ENCODE measurements at places on chromosomes 6 and 20.
A peak's percentile ranks its signal among the peaks of the same experiment; 100 is the strongest.

DNA sequence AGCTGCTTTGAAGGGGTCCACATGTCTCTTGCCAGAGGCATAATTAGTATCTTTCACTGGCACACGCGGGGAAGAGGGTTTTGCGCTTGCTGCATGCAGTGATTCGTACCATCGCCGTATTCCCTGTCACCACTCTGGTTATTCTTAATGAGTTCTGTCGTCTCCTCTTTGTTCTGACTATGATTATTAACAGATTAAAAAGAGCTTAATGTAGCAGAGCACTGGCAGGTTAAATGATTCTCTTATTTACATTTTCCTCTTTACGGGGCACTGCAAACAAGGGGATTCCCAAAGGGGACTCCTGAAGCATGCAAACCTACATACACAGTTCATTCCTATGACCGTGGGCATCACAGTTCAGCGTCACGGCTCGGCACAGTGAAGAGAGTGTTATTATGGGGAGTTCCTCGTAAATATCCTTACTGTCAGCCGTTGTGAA is 204.8 kb downstream of the DTNBP1 start:
- DNase-seq = no peak

DNA sequence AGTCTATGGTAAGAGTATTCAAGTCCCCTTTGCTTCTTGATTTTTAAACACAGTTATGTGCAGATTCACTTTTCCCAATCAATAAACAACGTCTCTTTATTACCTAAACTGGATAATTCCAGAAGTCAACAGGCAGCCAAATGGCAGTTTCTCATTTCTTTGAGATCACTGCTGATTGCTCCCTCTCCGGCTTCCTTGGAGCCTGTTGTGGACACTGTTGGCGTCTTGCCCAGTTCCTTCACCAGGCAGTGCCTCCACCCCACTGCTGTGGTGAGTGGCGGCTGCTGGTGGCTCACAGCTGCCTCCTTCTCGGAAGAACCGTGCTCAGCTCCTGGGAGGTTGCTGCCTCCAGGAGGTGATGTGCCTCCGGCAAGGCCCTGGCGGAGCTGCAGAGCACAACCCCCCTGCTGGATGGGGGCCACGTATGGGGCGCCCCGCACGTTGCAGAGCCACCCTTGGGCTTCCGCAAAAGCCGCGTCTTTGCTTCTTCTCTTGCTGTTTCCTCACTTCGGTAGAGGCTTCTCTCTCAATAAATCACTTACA is 105.1 kb upstream of the CNKSR3 start:
- peak; percentile 60 for DNase-seq

GRCh38 chr20:11114382-11114781 is 440.6 kb upstream of the JAG1 start:
- DNase-seq = no peak

- no peak for DNase-seq
Measured at GRCh38 chr6:87922947-87923330, 124.7 kb upstream of the SPACA1 start.

- DNase-seq = no peak
Measured at GRCh38 chr20:5127859-5128424, 1.1 kb downstream of the CDS2 start.

DNA sequence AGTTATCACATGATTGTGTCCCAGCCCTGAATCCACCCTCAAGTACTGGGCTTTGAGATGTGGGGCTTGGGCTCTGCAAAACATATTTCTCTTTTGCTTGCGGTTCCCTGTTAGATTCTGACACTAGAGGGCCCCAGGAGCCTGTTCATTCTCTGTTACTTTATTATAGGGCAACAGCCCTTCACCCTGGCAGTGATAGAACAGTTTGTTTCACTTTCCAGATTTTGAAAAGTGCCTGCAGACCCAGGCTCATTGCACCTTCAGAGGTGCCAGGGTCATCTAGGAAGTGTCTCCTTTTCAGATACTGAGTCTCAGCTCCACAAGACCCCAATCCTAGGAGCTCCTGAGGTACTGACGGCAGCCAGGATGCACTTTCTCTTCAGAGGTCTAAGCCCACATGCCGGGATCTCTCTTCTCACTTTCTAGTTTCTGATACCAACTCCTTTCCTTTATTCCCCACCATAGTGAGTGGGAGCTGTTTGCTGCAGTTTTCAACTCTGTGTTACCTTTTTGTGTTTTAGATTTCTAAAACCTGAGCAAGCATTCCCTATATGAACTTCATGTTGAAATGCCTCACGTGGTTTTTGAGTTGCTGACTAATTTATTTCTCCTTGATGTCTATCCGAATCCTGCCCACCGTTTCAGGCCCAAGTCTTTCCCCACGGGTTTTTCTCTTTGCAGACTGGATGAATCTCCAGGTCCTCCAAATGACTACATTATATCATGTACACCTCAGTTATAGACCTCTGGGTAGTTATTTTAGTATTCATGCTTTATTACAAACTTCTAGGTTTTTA is 10.9 kb downstream of the ABT1 start:
- DNase-seq = peak; percentile 58

DNA sequence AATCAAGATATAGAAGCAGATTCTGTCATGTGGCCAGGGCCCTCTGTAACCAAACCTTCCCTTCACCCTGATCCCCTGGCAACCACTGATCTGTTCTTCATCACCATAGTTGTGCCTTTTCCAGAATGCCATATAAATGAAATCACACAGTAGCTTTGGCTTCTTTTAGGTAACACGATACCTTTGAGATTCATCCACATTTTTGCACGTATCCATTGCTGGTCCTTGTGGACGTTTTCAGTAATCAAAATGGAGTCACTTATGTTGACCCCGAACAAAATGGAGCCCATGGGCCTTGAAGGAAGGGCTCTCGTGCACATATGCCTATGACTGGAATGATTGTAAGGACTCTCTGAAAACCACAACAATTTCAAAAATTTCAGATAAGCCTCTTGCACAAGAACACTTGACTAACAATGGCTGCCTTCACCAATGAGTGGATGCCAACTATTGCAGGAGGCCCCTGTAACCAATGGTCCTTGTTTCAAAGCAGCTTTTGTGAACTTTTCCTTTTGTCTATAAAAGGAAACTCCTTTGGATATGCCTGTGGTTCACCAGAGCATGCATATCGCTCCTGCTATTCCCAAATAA is 84.3 kb upstream of the RALY start:
- peak; percentile 96 for DNase-seq

DNA sequence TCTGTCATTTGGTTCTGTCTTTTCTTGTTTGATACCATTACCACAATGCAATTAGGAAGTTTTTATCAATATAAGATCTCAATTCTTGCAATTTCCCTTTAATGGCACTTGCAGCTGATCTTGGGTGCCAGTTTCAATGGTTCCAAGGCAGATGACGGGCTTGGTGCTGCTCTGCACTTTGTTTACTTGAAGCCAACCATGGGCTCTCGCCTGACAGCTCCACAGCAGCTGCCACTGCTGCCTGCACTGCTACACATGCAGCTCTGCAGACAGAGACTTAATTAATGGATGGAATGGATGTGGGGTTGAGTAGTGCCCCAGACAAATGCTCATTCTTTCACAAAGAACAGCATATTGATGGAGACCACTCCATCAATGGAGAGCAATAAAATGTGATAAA is 1024.3 kb upstream of the EPHA7 start:
- no peak for DNase-seq

GRCh38 chr6:138229072-138229471 is 10.8 kb upstream of the PBOV1 start:
- DNase-seq = no peak

DNA sequence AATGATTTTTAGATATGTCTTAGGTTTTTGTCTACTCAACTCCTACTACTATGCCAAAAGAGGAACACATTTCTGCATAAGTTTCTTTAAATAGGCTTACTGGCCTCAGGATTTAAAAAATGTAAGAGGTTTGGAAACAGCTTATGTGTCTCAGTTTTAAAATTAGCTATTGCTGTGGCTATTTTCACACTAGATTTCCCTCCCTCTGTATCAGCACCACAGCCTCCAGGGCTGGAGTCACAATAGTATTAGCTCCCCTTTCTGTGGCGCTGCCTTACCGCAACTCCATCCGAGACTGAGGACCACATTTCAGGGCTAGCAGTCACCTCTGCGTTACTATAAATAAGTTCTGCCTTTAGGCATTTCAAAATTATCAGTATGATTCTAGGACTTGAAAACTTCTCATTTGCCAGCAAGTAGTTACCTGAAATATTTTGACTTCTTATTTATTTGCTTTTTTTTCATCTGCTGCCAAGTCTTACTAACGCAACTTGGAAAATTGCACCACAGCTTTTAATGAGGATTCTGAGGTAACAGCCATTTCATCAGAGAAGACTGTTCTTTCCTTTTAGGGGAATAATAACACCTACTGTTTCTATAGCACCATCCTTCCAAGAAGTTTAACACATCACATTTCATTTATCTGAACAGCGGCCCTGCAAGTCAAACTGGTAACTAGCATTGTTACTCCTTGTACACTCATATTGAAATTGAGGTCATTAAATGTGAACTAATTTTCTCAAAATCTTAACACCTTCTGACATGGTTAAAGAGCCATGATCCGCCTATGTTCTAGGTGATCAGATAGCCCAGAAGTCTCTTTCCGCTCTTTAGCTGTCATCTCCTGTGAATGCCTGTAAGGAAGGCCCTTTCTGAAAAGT is 105.9 kb downstream of the GJA10 start:
- DNase-seq = no peak

DNA sequence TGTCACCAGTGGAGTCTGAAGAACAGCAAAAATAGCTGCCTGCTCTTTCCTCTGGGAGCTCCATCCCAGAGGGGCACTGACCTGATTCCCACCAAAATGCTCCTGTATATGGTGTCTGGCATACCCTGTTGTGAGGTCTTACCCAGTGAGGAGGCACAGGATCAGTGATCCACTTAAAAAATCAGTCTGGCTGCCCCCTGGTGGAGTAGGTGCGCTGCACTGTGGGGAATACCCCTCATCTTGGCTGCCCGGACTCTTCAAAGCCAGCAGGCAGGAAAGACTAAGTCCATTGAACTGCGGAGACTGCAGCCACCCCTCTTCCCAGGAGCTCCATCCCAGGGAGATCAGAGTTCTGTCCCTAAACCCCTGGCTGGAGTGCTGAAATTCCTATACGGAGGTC is 230.9 kb upstream of the HTR1E start:
- DNase-seq = no peak

DNA sequence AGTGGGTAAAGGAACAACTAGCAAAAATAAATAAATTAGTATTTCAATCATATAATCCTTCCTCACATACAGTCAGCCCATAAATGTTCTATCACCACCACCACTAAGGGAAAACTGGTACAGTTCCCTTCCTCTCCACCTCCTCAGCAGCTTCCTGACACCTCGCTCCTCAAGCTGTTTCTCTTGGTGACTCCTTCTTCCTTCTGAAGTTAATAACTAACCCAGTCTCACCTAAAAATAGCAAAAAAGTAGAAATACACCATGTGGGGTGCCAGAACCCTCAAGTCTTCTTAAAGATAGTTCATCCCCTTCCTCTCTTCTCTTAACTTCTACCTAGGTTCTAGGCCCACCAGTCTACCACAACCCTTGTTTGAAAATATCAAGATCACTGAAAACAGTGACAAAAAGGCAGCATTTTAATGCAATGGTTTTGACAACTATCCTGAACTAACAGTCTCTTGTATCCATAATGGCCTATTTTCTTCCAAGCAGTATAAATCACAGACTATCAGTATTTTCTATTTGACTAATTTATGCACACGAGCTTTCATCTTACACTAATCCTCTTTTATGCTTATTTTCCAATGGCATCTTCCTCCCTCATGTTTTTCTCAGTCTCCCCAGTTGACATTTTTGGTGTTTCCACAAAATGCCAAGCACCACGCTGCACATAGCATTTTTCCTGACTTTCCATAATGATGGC is 85.5 kb downstream of the KHDC1L start:
- DNase-seq = no peak

DNA sequence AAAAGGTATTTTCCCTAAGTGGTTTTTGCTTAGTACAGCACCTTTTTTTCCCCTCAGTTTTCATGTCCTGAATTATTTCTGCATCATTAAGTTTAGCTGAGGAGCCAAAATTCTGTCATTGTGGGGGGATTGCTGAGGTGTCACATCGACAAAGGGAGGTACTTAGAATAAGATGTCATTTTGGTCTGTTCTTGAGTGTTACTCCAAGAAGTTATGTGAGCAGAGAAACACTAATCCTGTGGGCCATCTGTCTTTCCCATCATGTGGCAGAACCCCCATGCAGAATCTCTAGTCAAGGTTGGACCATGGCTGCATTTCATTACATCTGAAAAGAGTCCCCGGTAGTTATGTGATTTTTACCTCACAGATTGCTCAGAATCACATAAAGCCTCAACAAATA is 167.8 kb upstream of the CENPW start:
- DNase-seq = no peak

GRCh38 chr6:131920656-131921055 is 30.5 kb downstream of the CCN2 start:
- DNase-seq = no peak

Data from IMR-90 (cell line).